ENCODE measurements at places on chromosomes 3 and 15.

DNA sequence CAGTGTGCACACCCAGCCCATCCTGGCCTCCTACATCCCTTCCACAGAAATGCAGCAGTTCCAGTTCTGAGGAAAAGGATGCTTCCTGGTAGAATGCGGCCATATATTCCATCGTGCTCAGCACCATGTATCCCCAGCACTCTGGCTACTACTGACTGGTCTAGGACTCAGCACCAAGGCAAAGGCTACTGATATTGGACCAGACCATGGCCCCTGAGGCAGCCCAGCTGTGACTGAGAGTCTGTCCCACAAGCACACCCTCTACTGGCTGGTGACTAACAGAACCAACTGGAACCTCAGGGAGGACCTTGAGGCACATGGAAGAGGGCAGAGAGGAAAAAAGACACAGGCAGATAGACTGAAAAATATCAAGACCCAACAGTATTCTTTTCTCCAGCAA is 30.0 kb downstream of the TARS3 start:
- DNase-seq, result no peak

DNA sequence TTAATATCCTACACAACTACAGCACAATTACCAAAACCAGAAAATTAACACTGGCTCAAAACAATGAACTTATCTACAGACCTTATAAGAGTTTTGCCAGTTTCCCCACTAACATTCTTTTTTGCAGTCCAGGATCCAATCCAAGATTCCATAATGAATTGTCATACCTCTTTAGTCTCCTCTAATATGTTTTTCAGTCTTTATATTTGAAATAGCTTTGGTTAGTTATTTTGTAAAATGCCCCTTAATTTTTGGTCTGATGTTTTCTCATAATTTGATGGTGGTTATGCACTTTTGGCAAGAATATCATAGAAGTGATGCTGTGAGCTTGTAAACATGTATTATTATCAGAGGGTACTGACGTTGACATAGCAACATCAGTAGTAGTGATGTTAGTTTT is 124.3 kb downstream of the ISL2 start:
- no peak for DNase-seq

GRCh38 chr3:2929574-2929973 is 180.6 kb downstream of the IL5RA start:
- DNase-seq, result no peak

DNA sequence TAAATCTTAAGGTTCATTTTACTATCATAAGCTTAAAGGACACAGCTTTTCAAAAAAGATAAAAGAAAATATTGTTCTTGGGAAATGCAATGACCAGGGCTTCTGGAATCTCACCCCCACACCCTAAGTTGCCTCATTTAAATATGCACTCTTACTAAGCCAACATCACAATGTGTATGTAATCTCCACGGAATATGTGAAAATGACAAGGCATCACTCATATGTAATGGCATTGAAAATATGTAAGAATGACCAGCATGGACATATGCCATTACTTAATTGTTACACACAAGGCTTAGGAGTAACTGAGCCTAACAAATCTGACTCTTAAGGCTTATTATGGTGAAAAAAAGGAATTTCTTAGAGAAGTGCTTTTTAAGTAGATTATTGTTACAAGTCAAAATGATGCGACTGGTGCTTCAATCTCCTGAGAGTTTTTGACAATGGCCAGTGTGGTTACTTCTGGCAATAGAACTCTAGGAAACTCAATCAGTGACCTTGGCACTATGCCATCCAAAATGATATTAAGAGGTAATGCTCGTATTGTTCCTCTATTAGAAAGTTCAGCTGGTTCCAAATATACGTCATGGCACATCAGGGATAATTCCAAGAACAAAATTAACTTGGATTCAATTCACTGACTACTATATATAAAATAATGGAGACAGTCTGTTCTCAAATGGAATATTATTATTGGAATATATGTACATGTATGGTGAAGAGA is 290.0 kb upstream of the PLSCR5 start:
- no peak for DNase-seq

GRCh38 chr3:13890377-13891016 is 10.6 kb upstream of the WNT7A start:
- peak; percentile 24 for DNase-seq

- DNase-seq, result no peak
These were observed 130.3 kb downstream of the THSD4 start for GRCh38 chr15:71245588-71245987.

GRCh38 chr3:147418808-147419701 is 9.9 kb downstream of the ZIC1 start:
- no peak for DNase-seq

DNA sequence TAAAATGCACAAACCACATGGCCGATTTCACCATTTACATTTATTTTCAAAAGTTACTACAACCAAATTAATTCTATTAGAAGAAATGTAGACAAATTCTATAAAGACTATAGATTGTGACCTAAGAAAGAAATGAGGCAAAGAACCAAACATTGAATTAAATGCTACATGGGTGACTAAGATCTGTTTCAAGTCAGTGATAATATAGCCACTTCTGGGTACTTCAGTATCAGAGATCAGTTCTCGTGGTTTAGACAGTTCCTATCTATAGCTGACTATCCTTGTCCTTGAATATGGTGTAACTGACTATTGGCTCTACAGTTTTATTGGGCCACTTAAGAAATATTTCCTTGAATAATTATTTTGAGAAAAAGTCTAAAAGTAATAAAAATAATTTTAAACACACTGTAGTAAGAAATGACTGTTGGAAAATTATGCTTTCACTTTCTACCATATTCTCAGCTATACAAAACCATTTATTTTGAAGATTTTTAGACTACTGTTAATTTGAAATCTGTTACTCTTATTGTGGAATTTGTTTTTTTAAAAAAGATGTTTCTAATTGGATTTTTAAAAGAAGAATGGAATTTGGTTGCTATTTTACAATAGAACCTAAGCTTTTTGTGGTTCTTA is 14.1 kb downstream of the KCNMB3 start:
- no peak for DNase-seq

DNA sequence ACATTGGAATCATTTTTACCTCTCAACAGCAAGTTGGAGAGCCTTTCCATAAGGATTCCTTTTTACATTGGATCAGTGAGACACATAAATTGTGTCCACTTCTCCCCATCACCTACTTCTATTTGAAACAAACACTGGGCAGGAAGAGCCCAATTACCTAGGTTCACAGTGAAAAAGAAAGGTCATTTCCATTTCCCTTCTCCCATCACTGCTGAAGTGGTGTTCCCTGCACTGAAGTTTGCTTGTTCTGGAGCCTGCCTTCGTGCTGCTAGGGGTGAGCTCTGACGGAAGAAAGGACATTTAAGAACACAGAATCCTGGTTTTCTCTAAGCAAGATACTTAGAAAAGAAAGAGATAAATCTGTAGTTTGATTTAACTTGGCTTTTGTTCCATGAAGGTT is 123.8 kb upstream of the ZBTB20 start:
- no peak for DNase-seq

DNA sequence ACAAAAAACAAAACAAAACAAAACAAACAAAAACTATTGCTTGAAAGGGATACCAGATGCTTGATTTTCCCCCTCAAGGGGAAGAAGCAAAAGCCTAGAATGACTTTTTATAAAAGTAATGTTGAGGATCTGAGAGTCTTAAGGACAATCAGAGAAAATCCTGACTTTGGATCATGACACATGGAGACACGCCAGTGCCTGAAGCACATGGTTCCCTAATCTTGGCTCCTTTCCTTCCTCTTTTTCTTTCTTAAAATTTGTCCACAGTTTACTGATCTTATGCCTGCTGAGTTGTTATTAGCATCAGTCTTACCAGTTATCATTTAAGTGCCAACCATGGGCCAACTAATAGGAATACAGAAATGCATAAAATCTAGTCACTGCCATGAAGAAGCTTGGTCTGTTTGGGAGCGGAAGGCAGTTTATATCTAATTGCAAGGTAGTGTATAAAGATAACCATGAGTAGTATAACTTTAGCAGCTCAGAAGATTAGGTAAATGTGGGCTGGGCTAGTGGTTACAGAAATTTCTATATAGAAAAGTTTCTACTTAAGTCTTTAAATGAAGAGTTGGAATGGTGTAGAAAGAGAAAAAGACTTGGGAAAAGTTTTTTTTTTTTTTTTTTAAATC is 6.9 kb downstream of the GLCE start:
- no peak for DNase-seq

- DNase-seq, result no peak
These were observed 119.3 kb downstream of the RFX7 start for GRCh38 chr15:56124391-56124790.

- DNase-seq, result no peak
These were observed 28.0 kb upstream of the HEG1 start for GRCh38 chr3:125083776-125084175.

- no peak for DNase-seq
These were observed 22.7 kb upstream of the TMEM41A start for GRCh38 chr3:185521349-185522138.

DNA sequence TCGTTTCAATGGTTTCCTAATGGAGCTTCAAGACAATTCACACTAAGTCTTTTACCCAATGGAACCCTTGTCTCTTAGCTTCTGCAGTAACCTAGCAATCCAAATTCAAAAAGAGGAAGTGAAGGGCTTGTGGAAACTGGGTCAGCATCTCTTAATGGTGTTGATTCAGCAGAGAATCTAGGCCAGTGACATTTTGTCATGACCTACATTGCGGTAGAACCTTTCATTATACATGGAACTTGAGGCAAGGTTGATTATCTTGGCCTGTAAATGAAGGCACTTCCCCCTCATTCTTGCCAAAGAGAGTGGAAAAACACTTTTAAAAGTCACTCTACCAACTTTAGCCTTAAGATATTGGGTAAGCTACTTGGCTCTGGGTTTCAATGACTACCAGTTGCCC is 42.8 kb downstream of the C2CD4B start:
- no peak for DNase-seq

GRCh38 chr3:197371591-197372046 is 73.2 kb upstream of the DLG1 start:
- peak; percentile 86 for DNase-seq

DNA sequence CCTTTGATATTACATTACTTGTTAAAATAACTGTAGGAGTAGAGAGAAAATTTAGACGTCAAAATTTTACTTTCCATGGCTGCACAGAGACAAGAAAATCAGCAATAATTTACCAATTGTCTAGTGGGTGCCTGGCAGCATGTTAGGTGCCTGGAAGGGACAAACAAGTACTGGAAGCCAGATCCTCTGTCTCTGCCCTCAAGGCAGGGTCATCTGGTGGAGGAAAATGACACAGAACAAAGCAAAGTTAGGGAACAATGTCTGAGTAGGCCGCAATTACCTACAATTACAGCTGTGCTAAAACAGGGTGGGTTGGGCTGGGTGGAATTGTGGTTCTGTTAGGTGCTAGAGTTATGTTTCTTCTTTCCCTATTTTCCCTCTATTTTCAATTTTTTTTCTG is 7.4 kb downstream of the CCDC174 start:
- no peak for DNase-seq

DNA sequence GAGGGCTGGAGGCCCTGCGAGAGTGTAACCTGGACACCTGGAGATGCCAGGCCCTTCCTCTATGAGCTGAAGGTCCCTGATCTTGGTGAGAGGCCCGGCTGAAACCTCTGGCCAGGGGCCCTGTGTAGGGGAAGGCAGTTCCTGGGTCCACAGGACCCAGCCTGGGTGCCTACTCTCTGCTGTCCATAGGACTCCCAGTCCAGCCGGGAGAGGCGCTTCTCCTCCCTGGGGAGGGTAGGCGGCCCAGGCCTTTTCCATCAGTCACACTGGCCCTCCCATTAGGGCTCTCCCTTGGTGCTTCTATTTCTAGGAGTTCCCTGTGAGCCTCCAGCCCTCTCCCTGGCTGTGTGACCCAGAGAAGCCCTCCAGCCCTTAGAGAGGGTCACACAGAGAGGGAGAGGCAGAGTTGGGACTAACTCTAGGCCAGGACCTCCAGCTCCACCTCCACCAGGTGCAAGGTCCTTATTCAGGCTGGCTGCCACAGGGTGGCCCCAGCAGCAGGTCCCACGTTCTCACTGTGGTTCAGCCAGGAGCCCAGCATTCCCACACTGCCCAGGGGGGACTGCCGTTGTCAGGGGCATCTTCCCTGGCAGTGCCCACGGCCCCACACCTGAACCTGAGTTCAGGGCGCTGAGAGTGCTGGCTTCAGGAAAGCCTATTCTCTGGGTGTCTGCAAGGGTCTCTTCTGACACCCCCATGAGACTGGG is 146.8 kb downstream of the SMAD6 start:
- no peak for DNase-seq

DNA sequence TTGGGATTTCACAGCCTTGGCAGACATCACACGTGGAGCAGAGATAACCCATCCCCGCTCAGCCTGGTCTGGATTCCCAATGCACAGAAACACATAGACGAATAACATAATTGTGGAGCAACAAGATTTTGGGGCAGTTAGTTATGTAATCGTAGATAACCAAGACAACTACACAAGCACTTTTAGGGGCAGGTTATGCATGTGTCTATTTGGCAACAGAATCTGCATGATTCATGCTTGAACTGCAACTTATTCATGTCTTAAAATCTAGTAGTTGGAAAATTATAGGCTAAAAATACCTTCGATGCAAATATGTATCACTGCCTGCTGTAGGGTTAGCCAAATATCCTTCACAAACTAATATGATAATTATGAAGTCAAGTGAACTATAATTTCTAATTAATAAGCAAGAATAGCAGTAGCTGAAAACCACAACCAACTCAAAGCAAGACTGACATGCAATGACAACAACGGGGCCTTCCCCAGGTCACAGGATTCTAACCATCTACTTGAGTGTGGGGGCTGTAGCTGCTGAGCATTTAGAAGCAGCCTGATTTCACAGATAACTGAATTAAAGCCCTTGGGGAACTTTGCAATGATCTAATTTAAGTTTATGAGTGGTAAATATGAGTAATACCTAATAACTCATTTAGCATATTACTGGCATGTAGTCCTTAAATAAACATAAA is 31.1 kb downstream of the DGKG start:
- DNase-seq, result no peak

DNA sequence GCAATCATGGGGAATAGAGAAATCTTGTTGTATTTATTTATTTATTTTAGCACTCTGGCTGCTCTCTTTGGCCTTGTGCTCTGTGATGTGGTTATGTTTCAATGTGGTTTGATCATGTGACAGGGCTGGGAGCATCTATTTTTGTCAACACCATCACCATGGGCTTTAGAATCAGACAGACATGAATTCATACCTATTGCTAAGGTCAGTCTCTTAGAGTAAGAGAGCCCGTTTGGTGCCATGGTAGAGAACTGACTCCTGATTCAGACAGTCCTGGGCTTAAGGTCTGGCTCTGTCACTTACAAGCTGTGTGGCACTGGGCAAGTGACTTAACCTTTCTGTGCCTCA is 157.0 kb downstream of the RYR3 start:
- DNase-seq, result no peak

All from DMS153 (cell line).